Activated CD8-positive, alpha-beta memory T cell treated with anti-CD3 and anti-CD28 coated beads for 24 hours (primary cell): ENCODE measurements at places on chromosomes 6 and 20.

GRCh38 chr6:16438718-16439591 is 200.6 kb downstream of the GMPR start:
- DNase-seq = no peak

DNA sequence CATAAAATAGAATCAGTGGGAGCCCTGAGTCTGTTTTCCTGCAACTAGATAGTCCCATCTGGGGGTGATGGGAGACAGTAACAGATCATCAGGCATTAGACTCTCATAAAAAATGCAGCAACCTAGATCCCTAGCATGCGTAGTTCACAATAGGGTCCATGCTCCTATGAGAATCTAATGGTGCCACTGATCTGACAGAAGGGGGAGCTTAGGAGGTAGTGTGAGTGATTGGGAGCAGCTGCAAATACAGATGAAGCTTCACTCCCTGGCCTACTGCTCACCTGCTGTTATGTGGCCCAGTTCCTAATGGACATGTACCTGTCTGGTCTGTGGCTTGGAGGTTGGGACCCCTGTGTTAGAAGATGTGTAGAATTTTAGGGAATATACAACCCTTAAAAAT is 904.5 kb upstream of the EPHA7 start:
- no peak for DNase-seq

- no peak for DNase-seq
Observed at GRCh38 chr6:28433119-28433518, 10.2 kb downstream of the ZSCAN23 start.

GRCh38 chr20:11112832-11113231 is 439.0 kb upstream of the JAG1 start:
- no peak for DNase-seq
